CD8-positive, alpha-beta memory T cell (primary cell): ENCODE measurements at places on chromosomes 6 and 20. TPM values are rescaled to one million over a fixed set of nuclear protein-coding genes. Genes with fewer than 3 reads are reported as not detected.

DNA sequence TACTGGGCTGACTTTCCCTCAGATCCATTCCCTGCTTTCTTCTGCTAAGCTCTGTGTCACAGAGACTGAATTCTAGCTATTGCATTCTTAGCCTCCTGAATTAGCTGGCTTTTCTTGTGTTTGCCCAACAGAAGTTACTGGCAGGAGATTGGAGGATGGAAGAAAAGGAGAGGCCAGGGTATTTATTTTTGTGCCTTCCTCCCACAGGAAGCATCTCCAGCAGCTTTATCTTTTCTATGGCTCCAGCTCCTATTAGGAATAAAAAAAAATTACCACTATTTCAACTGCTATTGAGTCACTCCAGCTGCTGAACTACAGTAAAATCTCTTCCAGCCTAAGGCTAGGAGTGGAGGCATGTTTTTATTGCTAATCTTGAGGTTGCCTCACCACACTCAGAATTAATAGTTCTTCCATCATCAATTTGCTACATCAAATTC lies 492.4 kb downstream of the RFPL4B start:
- no peak overlapping the region for H3K27ac ChIP-seq
- H3K36me3 ChIP-seq: no peaks in the 10 kb centered on the region
- DNase-seq: no peak
- no peak overlapping the region for H3K4me3 ChIP-seq

The STX11 gene
- 29.2 TPM for total RNA-seq

- no peaks in the 10 kb centered on the region for H3K36me3 ChIP-seq
- H3K27me3 ChIP-seq: no peaks in the 10 kb centered on the region
- H3K4me1 ChIP-seq: no peaks in the 10 kb centered on the region
- DNase-seq: no peak
- H3K27ac ChIP-seq: no peak overlapping the region
Measured at GRCh38 chr20:17304774-17305173, 77.9 kb downstream of the PCSK2 start.

The SNX21 gene
- total RNA-seq: 1.3 TPM

GRCh38 chr6:1025821-1026220 lies 286.1 kb upstream of the FOXQ1 start:
- no peaks in the 10 kb centered on the region for H3K4me1 ChIP-seq
- no peaks in the 10 kb centered on the region for H3K36me3 ChIP-seq
- H3K27ac ChIP-seq: no peak overlapping the region
- H3K4me3 ChIP-seq: no peak overlapping the region

The PI16 gene
- 0.37 TPM for total RNA-seq

DNA sequence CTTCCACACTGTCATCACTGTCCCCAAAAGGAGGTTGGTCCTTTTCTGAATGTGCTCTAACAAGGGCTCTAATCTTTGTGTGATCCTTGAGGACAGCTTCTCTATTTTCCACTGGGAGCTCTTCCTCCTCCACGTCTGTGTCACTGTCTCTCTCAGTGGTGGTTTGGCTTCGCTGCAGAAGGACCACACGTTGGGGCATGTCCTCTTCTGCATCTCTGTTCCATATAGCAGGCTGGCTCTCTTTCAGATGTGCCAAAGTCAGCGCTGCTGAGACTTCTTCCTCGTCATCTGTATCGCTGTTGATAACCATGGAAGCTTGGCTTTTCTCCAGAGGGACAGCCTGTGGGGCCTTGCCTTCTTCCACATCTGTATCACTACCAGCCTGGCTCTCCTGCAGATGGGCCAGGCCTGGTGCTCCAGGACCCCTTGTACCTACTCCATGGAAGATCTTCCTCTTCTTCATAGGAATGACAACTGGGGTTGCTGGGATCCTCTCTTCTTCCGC lies 4.6 kb downstream of the MDC1 start:
- peaks cover 13% of the 10 kb centered on the region for H3K4me1 ChIP-seq
- DNase-seq: no peak
- no peak overlapping the region for H3K27ac ChIP-seq
- H3K36me3 ChIP-seq: peaks cover 40% of the 10 kb centered on the region
- no peaks in the 10 kb centered on the region for H3K27me3 ChIP-seq

- no peak overlapping the region for H3K4me3 ChIP-seq
- H3K36me3 ChIP-seq: no peaks in the 10 kb centered on the region
- no peaks in the 10 kb centered on the region for H3K4me1 ChIP-seq
- no peak for DNase-seq
- no peaks in the 10 kb centered on the region for H3K27me3 ChIP-seq
Measured at GRCh38 chr20:23047738-23048214, 1.7 kb downstream of the THBD start.

GRCh38 chr6:122817766-122818165 lies 28.7 kb downstream of the SMPDL3A start:
- no peaks in the 10 kb centered on the region for H3K36me3 ChIP-seq
- no peaks in the 10 kb centered on the region for H3K4me1 ChIP-seq
- H3K27ac ChIP-seq: no peak overlapping the region
- H3K27me3 ChIP-seq: no peaks in the 10 kb centered on the region
- DNase-seq: no peak

The TJAP1 gene
- 48.8 TPM for total RNA-seq

GRCh38 chr6:145309842-145310535 lies 425.3 kb downstream of the EPM2A start:
- DNase-seq: no peak
- no peak overlapping the region for H3K4me3 ChIP-seq
- no peak overlapping the region for H3K27ac ChIP-seq
- H3K4me1 ChIP-seq: no peaks in the 10 kb centered on the region

The ZSCAN26 gene
- 5.6 TPM for total RNA-seq

The NFATC2 gene
- total RNA-seq: 63.0 TPM

DNA sequence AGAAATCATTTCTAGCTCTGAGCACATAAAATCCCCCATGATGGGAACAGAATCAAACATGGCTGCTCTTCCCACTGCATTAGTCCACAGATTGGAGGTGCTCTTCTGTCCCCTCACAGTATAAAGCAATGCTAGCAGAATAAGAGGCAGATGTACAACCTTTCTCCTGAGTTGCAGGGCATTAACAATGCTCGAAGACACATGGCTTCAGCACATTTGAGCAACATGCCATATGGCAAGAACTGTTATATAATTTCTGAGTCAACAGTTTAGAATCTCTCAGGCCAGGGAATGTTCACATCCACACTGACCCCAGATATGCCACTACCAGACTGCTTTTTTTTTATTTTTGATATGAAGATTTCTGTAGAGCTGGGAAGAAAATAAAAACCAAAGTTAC lies 119.6 kb downstream of the KIF13A start:
- no peak overlapping the region for H3K27ac ChIP-seq
- H3K4me1 ChIP-seq: no peaks in the 10 kb centered on the region
- no peaks in the 10 kb centered on the region for H3K36me3 ChIP-seq
- no peak overlapping the region for H3K4me3 ChIP-seq

The TEAD3 gene
- 0.90 TPM for total RNA-seq

- H3K36me3 ChIP-seq: no peaks in the 10 kb centered on the region
- no peak for DNase-seq
- no peak overlapping the region for H3K4me3 ChIP-seq
- H3K27ac ChIP-seq: no peak overlapping the region
- no peaks in the 10 kb centered on the region for H3K4me1 ChIP-seq
Measured at GRCh38 chr20:23584434-23585199, 16.3 kb upstream of the CST9L start.

The CAGE1 gene
- 0.18 TPM for total RNA-seq

GRCh38 chr6:90080876-90081481 lies 186.7 kb downstream of the GJA10 start:
- H3K4me1 ChIP-seq: peaks cover 78% of the 10 kb centered on the region
- H3K27ac ChIP-seq: peak overlapping the region; percentile 50
- H3K4me3 ChIP-seq: peak overlapping the region; percentile 76
- H3K27me3 ChIP-seq: no peaks in the 10 kb centered on the region
- DNase-seq: peak; percentile 77

The IPCEF1 gene
- 19.2 TPM for total RNA-seq

GRCh38 chr6:170017603-170018320 lies 266.3 kb downstream of the ERMARD start:
- H3K36me3 ChIP-seq: no peaks in the 10 kb centered on the region
- no peak for DNase-seq
- no peak overlapping the region for H3K4me3 ChIP-seq
- no peak overlapping the region for H3K27ac ChIP-seq

- no peak overlapping the region for H3K27ac ChIP-seq
- DNase-seq: no peak
- no peaks in the 10 kb centered on the region for H3K4me1 ChIP-seq
- H3K27me3 ChIP-seq: no peaks in the 10 kb centered on the region
Measured at GRCh38 chr6:97732045-97732444, 449.0 kb upstream of the MMS22L start.

DNA sequence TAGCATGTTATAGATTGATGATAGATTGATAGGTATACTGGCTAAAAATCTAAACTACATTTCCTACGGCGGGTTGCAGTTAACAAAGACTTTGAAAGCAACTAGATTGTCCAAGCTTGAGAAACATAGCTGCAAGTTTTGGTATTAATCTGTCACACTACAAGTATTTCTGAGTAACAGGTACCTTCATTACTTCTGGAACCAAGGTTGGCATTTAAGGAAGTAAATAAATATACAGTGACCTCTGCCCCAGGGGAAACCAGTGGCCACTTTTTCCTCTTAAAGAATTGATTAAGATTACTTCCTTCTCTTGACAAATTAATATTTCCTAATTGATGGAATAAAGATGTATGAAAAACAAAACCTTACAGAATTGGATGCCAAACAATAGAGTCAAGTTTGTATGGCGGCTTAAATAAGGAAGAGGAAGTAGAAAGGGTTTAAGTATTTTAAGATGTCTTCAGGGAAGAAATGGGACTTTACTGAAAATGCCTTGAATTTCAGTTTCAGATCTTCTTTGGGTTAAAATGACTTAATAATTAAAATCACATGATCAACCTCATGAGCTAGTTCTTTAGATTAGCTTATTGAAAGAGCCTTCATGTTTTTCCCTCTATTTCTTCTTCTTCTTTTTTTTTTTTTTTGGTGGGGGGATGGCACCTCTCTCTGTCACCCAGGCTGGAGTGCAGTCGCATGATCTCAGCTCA lies 132.8 kb downstream of the DOK5 start:
- H3K4me1 ChIP-seq: no peaks in the 10 kb centered on the region
- no peak overlapping the region for H3K4me3 ChIP-seq
- DNase-seq: no peak
- no peaks in the 10 kb centered on the region for H3K36me3 ChIP-seq
- H3K27ac ChIP-seq: no peak overlapping the region
- H3K27me3 ChIP-seq: no peaks in the 10 kb centered on the region

GRCh38 chr6:53730767-53731166 lies 64.0 kb upstream of the LRRC1 start:
- H3K4me1 ChIP-seq: peaks cover 12% of the 10 kb centered on the region
- no peak overlapping the region for H3K4me3 ChIP-seq
- H3K27me3 ChIP-seq: no peaks in the 10 kb centered on the region
- no peaks in the 10 kb centered on the region for H3K36me3 ChIP-seq
- DNase-seq: no peak

DNA sequence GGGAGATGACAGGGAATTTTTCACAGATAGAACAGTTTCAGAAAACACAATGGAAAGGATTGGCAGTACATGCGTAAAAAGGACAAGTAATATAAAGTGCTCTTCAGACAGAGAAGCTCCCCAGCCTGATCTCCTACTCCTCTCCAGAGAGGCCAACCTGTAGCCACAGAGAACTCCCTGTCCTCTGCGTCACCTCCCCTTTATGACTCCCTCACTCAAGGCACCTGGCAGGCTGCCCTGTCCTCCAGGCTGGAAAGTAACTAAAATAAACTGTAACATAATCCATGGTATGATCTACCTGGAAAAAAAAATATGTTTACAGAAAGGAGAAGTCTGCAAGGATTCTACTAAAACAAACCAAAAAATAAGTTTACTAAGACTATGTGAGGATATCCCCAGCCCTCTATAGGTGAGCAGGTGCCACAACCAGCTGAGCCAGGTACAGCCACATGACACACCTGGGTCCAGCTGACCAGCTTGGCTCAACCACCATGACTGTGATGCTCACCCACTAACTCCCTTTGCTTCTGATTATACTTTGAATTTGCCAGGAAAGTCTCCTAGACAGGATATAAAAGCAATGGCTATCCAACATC lies 29.2 kb downstream of the MBOAT1 start:
- no peaks in the 10 kb centered on the region for H3K36me3 ChIP-seq
- H3K4me1 ChIP-seq: no peaks in the 10 kb centered on the region
- H3K27ac ChIP-seq: no peak overlapping the region
- H3K27me3 ChIP-seq: no peaks in the 10 kb centered on the region
- H3K4me3 ChIP-seq: no peak overlapping the region

The TBX18 gene
- total RNA-seq: not detected

The HUS1B gene
- 1.2 TPM for total RNA-seq

The PKIB gene
- not detected for total RNA-seq

DNA sequence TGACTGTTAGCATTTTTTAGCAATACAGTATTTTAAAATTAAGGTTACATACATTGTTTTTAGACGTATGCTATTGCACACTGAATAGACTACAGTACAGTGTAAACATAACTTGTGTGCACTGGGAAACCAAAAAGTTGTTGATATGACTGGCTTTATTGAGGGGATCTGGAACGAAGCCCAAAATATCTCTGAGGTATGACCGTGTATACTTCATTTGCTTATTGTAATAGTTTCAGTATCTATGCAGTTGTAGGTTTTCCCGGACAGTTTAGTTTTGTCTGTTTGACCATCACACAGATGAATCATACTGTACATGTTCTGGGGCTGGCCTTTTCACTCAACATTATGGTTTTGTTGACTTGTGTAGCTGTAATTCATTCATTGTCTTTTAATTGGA lies 6.9 kb upstream of the ZBTB12 start:
- no peaks in the 10 kb centered on the region for H3K27me3 ChIP-seq
- no peak for DNase-seq
- no peak overlapping the region for H3K27ac ChIP-seq
- no peaks in the 10 kb centered on the region for H3K4me1 ChIP-seq
- H3K4me3 ChIP-seq: no peak overlapping the region

The SAMD5 gene
- 0.02 TPM for total RNA-seq
